ENCODE measurements at places on chromosomes 1 and 21.

DNA sequence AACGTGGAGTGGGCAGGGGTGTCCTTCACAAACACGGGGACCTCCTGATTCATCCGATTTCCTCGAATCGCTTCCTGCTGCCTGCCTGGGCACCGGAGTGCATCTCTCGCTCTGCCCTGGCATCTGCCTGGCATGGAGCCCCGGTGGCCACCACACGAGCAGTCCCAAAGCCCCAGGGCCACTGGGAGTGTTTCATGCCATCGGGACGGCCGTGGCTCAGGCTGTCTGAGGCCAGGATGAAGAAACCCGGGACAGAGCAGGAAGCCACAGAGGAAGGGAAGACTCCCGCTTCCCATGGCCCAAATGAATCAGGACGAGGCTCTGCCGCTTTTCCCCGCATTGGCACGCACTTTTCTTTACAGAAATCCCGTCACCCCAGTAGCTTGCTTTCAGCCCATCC lies 32.4 kb downstream of the MEGF6 start:
- DNase-seq: no peak

- no peak for DNase-seq
These were observed 180.7 kb downstream of the ZC3H11B start for GRCh38 chr1:219432191-219432606.

- peak; percentile 71 for DNase-seq
These were observed 734.2 kb upstream of the ADAMTS5 start for GRCh38 chr21:27700974-27701614.

DNA sequence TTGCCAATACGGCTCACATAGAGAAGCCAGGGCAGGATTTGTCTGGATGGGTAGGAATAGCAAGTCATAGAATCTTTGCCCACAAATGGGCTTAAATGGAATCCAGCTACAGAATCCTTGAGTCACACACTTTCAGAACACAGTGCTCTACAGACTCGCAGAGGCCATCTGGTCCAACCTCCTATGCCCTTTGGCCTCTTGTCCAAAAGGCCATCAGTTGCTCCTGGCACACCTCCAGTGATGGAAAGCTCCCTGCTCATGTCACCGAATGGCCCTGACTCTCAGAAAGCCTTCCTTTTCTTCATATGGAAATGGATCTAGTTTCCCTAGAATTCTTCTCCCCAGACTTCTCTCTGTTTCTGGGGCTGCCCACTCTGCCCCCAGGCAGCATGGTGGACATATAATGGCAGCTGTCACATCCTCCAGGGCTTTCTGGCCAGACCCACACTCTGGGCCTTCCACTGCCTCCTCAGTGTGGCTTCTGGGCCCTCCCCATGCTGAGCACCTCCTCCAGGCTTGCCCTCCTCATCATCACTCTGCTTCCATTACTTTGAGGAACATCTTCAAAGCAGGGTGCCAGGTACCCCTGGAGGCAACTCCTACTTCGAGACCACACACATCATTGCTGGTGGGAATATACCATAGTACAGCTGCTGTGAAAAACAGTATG lies 33.6 kb upstream of the TRABD2B start:
- no peak for DNase-seq

- no peak for DNase-seq
These were observed 212.9 kb downstream of the DNM3 start for GRCh38 chr1:172054172-172054571.

DNA sequence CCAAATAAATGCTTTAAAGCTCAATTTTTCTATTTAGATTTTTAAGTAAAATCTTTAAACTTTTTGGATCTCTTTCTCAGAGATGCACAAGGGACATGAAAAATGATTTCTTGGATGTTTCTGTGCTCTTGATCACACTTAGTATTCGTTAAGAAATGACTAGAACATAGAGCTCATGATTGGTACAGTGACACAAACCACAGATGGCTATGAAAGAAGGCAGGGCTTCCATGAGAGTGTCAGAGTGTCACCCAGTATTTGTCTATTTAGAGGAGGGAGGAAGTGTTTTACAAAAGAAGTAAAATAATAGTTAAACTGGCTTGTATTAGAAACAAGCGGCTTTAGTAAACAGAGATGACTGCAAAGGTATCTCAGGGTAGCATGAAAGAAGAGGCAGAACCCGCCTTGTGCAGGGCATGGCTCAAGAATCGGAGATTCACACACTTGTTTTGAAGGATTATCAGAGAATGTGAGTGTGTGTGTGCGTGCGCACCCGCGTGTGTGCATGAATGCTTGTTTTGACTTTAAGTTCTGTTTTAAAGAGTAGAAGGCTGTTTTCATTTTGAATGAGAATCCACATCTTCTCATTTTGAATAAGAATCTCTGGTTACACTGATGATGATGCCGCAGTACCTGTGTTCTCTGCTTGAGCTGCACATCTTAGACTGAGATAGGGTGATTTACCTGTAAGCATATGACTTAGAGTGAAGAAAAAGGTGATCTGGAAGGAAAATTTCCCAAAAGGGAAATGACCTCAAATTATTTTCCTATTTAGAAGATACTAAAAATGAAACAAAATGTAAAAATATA lies 82.1 kb downstream of the VPS26C start:
- DNase-seq: no peak

- no peak for DNase-seq
These were observed 12.9 kb downstream of the SNX27 start for GRCh38 chr1:151624783-151625182.

DNA sequence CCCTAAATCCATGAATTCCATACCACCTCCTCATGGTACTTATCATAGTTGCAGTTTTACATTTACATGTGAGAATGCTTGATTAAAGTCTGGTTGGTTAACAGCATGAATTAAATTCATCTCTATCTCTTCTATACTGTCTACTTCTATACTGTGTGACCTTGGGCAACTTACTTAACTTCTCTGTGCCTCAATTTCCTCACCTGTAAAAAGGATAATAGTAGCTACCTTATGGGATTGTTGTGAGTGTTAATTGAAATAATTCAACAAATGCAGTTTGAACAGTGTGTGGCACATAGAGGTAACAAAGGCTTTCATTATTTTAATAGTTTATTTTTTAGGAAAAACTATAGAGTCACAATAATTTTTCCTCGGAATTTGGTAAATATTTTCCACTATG lies 231.3 kb downstream of the RRAGC start:
- DNase-seq: no peak

DNA sequence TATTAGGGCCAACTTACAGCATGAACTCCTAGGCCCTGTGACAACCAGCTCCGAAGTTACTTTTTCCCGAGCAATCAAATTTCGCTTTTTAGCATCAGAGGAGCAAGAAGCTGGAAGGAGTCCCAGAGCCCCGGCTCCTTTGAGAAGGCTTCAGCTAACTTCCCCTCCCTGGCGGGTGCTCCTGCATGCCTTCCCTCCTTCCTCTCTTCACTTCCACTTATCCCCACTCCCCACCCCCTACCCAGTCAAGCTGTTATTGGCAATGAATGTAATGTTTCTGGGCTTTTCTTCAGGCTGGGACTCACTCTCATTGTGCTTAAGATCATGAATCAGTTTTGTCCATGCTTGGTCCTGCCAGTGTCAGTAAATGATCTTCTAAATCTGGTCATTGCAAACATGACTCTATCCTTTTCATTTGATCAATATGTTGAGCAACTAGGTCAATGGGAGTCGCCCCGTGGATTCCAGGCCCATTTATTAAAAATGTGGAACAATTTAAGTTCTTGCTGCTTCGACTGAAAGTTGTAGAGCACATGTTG lies 94.5 kb upstream of the TSPAN2 start:
- DNase-seq: no peak

GRCh38 chr1:214441119-214441518 lies 110.3 kb downstream of the PTPN14 start:
- DNase-seq: no peak

DNA sequence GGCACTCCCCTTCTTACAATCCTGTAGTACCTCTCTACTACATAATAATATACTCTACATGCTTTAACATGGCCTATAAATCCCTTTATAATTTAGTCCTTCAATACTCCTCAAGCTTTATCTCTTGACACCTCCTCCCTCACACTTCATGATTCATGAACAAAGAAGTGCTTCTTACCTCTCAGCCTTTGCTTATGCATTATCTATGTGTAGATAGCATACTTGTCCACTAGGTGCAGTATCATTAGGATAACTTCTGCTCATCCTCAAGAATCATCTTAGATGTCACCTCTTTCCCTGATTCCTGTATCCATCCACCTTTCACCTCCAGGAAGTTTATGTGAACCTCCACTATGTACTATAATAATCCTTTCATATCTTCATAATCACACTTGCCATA lies 74.4 kb downstream of the COL24A1 start:
- no peak for DNase-seq

- no peak for DNase-seq
These were observed 126.6 kb upstream of the CACNA1E start for GRCh38 chr1:181356505-181357340.

- no peak for DNase-seq
These were observed 744 bp upstream of the WDR26 start for GRCh38 chr1:224435318-224435763.

DNA sequence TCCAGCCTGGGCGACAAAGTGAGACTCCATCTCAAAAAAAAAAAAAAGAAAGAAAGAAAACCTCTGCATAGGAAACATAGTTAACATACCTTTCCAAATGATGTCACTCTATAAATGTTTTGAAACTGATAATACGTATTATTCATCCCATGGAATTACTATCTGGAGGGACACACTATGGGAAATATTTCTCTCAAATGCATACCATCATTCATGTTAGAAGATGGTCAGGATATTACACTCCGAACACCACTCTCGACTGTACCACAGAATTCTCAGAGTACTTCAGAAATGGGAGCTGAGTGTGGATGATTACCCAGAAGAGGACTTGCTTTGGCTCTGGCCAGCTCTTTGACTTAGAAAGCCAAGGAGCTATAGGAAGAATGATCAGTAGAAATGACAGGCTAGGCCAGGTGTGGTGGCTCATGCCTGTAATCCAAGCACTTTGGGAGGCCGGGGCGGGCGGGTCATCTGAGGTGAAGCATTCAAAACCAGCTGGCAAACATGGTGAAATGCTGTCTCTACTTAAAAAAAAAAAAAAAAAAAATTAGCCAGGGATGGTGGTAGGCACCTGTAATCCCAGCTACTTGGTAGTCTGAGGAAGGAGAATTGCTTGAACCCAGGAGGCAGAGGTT lies 5.2 kb upstream of the LIN28A start:
- no peak for DNase-seq

DNA sequence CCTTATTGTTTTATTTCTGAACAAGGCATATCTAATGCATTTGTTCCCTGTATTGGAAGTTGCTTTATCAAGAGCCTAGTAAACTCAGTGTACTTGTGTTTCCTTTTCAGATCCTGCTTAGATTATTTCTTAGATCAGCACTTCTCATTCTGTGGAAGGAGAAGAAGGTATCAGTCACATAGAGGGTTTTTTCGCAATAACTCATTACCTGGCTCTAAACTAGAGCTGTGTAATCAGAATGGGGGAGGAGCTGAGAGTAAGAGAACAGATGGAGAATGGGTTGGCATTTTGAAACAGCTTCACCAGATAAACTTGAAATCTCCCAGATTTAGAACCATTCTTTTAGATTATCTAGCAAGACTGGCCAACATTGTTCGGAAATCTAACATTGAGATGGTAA lies 11.0 kb downstream of the AHCYL1 start:
- DNase-seq: no peak

- no peak for DNase-seq
These were observed 35.4 kb downstream of the CHRM3 start for GRCh38 chr1:239421811-239422210.

- DNase-seq: peak; percentile 27
These were observed 1.1 kb downstream of the IGFN1 start for GRCh38 chr1:201191653-201192260.

DNA sequence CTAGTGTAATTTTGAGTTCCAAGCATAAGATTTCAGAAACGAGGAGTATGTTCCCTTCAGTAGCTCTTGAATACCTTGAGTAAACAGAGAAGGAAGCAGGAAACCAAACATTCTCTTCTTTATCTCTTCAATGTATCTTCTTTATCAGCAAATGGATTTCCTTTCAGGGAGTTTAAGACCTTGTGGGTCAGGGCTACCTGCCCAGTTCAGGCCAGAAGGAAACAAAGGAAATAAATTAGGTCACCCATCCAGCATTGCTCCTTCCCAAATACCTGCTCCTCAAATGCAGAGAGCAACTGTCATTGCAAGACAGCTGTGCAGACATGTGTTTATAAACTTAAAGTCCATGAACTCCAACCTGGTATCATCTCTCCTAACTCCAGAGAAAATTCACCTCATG lies 130.1 kb upstream of the SOD1 start:
- DNase-seq: no peak

DNA sequence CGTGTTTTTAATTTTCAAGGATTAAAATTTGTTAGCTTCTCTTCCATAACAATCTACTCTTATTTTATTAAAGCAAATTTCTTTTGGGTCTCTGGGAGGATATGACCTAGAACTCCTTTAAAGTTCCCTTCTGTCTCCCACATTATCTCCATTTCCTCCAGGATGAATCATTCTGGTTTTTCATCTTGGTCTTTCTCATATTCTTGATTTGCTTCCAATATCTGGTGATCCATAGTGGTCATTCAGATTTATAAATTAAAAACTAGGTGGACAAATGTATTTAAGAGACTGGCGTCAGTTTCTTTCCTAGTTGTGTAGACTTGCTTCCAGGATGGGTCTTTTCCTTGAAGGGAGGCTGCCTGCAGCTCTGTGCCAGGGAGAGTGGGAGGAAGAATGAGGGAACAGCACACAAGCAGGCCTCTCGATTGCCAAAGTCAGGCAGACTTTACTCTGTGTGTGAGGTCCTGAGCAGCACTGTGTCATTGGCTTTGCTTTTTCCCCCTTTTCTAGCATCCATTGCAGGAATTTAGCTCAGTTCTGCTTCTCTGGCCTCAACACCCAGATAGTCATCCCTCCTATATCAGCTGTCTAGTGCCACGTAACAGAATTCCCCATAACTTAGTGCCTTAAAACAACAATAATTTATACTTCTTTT lies 48.1 kb upstream of the FOXO6 start:
- DNase-seq: no peak

DNA sequence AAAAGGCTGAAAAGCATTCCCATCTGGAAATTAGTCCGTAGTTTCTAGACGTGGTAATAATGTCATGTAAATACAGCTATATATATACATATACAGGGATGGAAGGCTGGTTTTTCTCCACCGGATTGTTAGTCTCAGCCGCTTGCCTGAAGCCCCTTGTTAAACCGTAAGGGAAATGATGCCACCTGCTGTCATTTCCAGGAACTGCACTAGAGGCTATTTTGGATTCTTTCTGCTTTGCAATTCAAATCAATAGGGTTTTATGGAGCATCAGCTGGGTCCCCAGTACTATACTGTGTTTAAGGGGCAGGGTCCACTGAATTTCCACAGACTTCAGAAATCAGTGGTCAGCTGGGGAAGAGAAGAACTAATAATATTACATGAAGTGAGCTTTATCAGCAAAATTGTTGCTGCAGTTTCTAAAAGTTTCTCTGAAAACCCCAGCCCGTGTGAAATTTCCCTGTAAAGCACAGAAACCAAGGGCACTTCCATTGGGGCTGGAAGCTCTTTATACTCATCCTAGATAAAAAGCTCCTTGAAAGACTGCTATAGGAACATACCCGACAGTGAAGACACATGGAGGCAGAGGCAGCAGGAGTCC lies 33.8 kb upstream of the MPZL1 start:
- peak; percentile 48 for DNase-seq
